ENCODE measurements at places on chromosomes 11 and 22.

GRCh38 chr11:130118636-130119387 lies 40.8 kb upstream of the ST14 start:
- no peak for DNase-seq

DNA sequence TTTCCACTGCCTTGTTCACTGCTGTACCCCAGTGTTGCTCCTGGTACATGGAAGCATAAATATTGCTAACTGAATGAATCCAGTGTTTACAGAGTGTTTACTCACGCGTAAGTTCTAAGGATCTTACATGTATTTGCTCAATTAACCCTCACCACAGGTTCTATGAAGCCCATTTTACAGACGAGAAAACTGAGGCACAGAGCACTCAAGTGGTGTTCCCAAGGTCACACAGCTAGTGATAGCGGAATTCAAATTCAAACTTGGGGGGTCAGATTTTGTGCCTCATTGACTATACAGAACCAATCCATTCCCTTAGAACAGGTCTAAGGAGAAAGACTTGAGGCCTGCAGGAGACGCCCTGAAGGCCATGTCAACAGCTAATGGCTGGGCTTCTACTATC lies 72.3 kb downstream of the PLEKHA7 start:
- DNase-seq: no peak

DNA sequence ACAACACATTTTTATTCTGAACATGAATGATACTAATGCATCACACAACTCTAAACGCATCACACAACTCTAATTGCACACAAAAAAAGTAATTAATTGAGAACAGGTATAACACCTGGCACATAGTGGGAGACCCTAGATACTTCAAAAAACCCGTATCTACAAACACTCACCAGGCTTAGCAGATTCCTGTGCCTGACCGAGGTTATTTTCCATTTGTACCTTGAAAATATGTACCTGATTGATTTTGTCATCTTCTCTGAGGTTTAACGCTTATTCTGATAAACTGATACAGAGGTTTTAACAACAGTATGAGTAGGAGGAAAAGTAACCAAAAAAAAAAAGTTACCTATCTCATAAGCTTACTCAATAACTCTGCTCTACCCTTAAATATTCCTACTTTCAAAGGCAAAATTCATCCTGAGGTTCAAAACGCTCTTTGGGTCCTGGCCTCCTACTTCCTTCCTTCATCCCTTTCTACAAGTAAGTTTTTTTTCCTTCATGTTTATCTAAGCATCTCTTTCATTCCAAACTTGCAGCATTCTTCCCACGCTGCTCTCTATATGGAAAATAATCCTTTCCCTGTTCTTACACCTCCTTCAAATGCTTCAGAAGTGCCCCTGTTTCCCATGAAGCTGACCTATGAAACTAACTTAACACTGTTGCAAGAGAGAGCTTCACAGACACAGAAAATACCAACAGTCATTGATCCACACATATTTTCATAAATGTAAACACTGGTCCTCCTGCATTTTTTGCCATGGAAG lies 73.3 kb downstream of the ETS1 start:
- no peak for DNase-seq

GRCh38 chr11:45610627-45611026 lies 54.8 kb downstream of the CHST1 start:
- DNase-seq: no peak

- no peak for DNase-seq
Measured at GRCh38 chr11:92628401-92629292, 340.8 kb upstream of the MTNR1B start.

DNA sequence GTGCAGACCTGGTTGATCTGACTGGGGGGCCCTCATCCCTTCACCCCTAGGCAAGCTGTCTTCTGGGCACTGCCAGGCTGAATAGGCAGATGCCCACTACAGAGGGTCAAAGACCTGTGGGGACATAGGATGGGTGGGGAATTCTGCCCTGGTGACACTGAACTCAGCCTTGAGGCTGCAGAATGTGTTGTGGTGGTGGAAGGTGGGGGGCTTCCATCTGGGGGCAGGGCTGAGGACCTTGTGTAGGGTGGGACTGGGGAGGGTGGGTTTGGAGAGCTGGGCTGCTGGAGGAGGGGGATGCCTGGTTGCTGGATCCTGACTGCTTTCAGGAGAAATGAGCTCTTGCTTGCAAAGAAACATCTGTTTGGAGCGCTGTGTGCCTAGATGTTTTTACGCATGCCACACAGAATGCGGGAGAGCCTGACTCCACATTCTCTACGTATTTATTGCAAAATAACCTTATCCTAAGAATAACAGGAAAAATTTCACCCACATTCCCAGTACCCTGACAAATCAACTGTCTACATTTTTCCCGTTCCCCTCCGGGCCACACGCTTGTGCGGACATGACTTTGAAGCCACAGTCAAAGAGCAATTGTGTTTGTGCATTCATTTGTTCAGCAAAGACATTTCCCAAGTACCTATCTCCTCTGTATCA lies 18.3 kb downstream of the SMIM38 start:
- DNase-seq: no peak

GRCh38 chr11:20112291-20113148 lies 47.8 kb downstream of the DBX1 start:
- DNase-seq: peak; percentile 78

DNA sequence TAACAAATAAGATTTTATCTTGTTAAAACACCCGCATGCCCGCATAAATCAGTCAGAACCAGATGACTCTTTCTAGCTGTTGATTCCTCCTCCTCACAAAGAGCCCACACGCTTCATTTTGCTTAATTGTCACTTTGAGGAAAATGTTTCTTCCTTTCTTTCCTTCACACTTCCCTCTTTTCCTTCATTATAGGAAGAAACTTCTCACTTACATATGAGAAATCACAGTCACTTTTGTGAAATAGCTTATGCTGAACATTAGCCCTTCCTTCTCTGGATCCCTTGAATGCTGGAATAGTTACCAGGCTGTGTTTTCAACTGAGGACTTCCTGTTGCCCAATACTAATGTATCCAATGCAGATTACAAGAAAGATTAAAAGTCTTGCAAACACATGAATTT lies 5.8 kb downstream of the MS4A6E start:
- DNase-seq: no peak

DNA sequence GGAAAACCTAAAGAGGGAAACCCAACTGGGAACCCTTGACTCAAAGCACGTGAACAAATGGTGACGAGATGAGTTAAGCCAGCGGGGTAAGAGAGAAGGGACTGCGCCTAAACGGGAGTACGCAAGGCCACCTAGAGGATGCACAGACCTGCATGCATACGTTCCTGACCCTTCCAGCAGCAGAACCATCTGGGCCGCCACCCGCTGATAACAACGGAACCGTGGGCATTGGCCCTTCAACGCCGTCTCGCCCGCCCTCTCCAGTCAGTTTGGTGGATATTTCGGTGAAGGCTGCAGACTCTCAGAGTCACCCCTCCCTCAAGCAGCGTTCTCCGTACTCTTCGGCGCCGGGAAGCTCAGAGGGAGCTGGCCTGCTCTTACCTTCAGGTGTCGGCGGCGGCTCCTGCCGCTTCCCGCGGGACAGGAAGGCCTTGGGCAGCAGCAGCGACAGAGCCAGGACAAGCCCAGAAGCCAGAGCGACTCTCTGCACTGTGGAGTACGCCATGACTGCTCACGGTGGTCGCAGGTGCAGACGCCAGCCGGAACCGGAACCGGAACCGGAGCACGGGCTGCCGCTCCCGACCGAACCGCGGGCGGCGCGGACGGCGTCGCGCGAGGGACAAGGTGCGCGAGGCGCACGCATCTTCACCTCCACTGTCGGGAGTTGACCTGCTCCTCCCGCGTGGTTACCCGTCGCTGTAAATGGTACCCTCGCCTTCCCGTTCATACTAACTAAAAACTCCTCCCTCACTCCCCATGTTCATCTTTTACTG lies at the start of gene RIC3:
Gene RIC3 (minus strand): TSS at position 541 of the 773 bp plus-strand sequence. CDS start 36 bp downstream, at position 505.
- no peak for DNase-seq

DNA sequence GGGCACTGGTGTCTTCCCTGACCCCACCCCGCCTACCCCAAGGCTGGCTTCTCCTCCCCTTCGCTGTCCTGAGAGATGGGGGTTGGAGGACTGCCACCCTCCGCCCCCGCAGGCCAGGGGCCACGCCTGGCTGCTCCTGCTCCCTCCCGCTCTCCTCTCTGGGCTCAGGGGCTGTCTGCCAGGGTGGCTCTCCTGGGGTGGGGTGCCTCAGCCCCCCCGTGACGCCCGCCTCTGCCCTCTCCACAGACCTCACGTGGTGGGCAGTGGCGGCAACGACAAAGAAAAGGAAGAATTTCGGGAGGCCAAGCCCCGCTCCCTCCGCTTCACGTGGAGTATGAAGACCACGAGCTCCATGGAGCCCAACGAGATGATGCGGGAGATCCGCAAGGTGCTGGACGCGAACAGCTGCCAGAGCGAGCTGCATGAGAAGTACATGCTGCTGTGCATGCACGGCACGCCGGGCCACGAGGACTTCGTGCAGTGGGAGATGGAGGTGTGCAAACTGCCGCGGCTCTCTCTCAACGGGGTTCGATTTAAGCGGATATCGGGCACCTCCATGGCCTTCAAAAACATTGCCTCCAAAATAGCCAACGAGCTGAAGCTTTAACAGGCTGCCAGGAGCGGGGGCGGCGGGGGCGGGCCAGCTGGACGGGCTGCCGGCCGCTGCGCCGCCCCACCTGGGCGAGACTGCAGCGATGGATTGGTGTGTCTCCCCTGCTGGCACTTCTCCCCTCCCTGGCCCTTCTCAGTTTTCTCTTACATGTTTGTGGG lies 8.1 kb downstream of the RCOR2 start:
- DNase-seq: no peak

GRCh38 chr22:20131859-20132685 lies 468 bp downstream of the ZDHHC8 start:
- no peak for DNase-seq

Data from foreskin melanocyte (primary cell).